ENCODE measurements at places on chromosomes 6 and 20. TPM values are rescaled to one million over a fixed set of nuclear protein-coding genes. Genes with fewer than 3 reads are reported as not detected.

DNA sequence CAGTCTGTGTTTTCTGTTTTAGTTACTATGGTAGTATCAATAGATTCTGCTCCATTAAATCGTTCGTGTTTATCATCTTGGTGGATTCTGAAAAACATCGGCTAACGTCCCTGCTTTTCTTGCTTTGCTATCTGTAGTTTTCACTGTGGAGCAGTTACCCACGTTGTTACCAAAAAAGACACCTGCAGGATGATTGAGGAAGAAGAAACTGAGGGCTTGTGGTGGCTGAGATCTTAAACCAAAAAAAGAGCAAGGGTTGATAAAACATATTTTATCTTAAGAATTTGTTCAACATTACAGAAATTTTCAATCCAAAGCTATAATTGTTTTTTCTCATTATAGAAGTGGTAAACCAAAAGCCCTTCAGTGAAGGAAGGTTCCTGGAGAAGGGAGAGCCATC is 166.3 kb downstream of the FARS2 start:
- DNase-seq = no peak

- no peak for DNase-seq
Observed at GRCh38 chr6:139146317-139146726, 11.4 kb downstream of the HECA start.

VGLL2 gene
- total RNA-seq = not detected

DNA sequence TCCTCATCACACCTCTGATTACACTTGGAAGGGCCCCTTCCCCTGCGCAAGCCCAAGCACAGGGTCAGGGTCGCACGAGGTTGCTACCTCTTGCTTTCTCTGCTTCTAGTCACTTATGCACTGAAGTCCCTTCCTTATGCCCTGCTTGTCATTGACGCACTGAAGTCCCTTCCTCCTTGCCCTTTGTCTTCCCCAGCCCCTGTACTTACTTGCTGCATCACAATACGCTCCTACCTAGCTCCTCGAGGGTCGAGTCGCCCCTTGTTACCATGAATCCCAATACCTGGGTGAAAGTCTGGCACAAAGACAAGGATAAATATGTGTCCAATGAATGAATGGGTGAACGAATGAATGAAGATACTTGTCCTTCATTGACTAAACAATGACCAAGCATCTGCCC is 75.9 kb downstream of the LYRM4 start:
- no peak for DNase-seq

DNA sequence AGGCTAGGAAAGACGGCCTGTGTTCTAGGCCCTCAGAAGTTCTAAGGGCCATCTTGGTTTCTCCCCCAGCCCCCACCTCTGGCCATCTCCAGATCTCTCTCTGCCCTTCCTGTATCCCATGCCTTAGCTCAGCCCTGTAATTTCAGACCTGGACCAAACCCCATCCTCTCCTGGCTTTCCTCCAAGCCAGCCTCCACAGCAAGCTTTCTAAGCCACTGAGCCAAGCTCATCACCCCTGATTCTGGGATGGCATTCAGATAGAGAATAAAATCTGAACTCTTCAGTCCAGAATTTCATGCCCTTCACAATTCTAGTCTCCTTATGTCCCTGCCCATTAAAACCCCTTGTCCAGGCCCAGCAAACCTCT is 18.9 kb upstream of the CCM2L start:
- DNase-seq = no peak

GRCh38 chr6:51526922-51527321 is 560.5 kb downstream of the PKHD1 start:
- DNase-seq = no peak

DNA sequence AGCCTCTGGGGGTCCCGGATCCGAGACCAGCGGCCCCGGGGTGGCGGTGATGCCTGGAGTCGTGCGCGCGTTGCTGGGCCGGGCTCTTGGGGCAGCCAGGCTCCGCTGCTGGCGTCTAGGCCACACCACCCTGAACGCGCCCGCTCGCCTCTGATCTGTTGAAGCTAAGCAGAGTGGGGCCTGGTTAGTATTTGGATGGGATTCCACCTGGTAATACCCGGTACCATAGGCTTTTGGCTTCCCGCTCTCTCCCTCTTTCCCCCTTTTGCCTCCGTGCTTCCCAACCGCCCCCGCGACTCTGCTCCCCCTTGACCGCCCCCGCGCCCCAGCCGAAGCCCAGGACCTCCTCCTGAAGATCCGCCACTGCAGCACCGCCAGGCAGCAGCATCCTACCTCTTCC is 1383.5 kb upstream of the DEFB115 start:
- peak; percentile 65 for DNase-seq

- DNase-seq = no peak
Observed at GRCh38 chr6:29924731-29925130, 17.6 kb upstream of the HLA-A start.

- no peak for DNase-seq
Observed at GRCh38 chr6:123520217-123520616, 116.5 kb downstream of the TRDN start.

GRCh38 chr6:154276810-154277628 is 79.6 kb downstream of the IPCEF1 start:
- no peak for DNase-seq

DNA sequence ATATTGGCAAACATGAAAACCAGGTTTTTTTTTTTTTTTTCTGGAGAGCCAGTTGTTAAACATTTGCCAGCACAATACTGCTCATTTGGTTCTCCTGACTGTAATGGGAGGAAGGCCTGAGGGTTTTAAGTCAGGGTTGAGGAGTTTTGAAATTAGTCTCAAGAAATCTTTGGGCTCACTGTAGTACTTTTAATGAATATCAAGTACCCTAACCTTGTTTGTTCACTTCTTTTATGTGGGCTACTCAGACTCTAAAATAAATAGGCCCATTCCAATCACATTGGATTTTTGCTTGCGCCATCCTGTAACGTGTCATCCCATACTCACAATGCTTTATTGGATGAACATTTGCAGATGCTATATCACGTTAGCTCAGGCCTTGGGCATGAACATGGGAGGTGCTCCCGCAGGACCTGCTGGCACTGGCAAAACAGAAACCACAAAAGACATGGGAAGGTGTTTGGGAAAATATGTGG is 146.9 kb downstream of the DNAH8 start:
- DNase-seq = no peak

SSR1 gene
- 113 TPM for total RNA-seq

MAP7 gene
- 2.2 TPM for total RNA-seq
